ENCODE measurements at places on chromosomes 6 and 20.

- DNase-seq = no peak
These were observed 315.4 kb upstream of the CNR1 start for GRCh38 chr6:88481519-88481918.

- no peak for DNase-seq
These were observed 79.2 kb downstream of the UNC5CL start for GRCh38 chr6:40959781-40960327.

- DNase-seq = no peak
These were observed 40.3 kb downstream of the SEC63 start for GRCh38 chr6:107917451-107918375.

GRCh38 chr6:33197431-33198048, 2.9 kb downstream of the RXRB start:
- no peak for DNase-seq

- no peak for DNase-seq
These were observed 6.9 kb upstream of the SGK1 start for GRCh38 chr6:134324766-134325165.

DNA sequence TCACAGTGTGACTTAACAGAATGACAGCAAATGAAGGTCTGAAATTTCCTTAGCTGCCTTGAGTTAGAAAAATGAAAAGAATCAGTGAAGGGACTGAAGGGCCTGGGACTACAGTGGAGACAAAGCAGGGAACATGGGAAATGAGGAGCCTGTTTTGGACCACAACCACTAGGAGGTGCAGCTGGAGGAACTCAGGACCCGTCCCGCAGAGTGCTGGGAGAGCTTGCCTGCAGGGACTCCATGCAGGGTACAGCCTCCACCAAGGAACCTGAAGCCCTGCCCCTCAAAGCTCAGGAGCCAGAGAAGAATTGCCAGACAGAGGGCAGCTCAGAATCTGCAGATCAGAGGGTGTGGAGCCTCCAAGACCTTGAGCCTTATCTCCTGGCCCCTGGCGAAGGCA, 50.7 kb downstream of the LRFN2 start:
- no peak for DNase-seq

- no peak for DNase-seq
These were observed 55.6 kb downstream of the SLX4IP start for GRCh38 chr20:10490706-10491105.
